ENCODE measurements at places on chromosomes 2 and 18.

GRCh38 chr2:215826838-215827441, 186.4 kb downstream of the MREG start:
- DNase-seq = no peak

GRCh38 chr2:59180111-59180510, 939.0 kb upstream of the FANCL start:
- DNase-seq = no peak

DNA sequence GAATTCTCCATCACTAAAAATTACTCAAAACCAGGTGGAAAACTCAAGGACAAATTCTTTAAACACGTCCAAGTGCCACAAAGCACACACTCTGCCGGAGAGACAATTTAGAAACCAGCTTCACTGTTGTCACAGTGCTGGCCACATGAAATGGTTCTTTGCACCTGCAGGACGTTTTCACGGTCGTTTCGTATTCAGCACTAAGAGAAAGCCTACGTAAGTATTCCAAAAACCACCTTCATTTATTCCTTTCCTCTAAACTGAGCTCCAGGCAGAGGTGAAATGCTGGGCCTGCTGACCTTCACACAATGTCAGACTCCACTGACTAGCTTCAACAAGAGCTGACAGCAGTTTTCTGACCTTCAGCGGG, 680 bp downstream of the ATP5F1A start:
- no peak for DNase-seq

DNA sequence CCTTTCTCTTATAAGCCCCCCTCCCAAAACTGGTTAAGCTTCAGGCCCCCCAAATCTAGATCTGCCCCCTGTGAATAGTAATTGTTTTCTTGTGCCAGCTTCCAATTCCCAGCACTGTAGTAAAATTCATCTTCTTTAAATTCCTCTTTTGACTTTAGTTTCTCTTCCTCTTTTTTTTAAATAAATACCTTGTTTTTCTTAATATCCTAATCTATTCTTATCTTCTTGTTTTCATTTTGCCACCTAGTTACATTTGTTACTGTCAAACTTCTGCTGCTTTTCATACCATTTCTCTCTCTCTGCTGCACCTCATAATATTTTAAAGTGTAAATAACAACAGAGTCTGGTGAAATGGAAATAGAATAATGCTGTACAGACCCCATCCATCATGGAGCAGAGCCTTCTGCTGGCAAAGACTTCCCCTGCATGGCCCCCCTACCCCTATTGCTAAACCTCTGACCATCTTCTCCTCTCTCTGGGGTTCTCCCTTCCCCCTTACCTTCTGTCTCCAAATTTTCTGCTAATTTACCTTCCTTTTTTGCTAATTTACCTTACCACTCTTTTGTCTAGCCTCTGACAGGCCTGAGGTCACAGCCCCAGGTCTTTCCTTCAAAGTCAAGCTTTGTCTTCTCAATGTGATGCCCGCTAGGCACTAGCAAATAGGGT, 94.9 kb upstream of the PAPOLG start:
- DNase-seq = no peak

DNA sequence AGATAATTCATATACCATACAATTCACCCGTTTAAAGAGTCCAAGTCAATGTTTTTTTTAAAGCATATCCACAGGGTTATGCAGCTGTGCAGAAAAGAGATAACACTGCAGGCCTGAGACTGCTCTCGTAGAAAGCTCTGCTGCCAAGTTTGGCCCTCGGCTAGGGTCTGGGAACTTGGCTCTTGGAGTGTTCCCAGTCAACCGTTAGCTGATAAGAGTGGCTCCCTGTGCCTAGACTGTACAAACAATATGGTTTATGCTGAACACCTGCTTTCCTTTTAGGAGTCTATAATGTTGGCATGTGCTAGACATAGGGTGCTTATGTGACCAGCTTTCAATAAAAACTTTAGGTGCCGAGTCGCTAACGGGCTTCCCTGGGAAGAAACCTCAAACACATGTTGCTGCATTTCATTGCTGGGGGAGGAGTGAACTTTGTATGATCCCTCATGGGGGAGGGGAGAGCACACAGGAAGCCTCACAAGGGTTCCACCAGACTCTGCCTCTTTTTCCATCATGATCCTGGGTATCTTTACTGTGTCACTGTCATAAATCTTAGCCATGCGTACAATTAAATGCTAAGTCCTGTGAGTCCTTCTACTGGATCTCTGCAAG, 34.7 kb downstream of the RFX8 start:
- no peak for DNase-seq

DNA sequence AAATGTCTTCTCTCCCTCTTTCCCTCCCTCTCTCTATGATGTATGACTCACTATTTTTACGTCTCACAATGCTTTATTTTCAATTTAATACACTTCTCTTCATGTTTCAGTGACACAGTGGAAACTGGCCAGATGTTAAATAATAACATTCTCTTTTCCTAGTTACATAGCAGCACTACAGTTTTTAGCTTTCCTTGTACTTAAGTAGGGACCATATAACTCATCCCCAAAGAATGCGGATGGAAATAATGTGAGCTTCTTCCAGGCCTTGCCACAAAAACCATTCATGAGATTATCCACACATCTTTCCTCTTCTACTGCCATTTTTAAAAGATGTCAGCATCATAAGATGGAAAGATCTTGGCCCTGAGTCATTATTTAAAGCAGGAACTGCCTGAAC, 789.4 kb downstream of the LRP1B start:
- DNase-seq = no peak

DNA sequence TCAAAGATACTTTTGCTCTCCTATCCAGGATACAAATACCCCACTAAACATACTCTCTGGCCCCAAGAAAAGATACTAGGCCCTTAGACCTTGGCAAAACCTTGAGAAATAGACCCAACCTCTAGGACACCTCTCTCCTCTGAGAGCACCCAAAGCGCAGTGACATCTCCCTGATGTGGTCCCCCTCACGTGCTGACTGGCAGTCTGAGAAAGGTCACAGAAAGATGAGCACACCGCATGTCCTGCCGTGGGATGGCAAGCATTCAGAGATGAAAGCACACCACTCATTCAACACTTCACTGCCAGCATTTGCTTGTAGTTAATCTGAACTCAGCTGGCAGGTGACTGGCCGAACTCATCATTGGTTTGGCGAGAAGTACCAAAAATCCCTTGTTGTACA, 6.1 kb upstream of the TBC1D8 start:
- DNase-seq = no peak

Data from stimulated activated CD4-positive, alpha-beta T cell treated with anti-CD3 and anti-CD28 coated beads, Interleukin-2, amount 100 ng/mL, for 48 hours (primary cell).